ENCODE measurements at places on chromosomes 2 and 18.
A peak's percentile ranks its signal among the peaks of the same experiment; 100 is the strongest.

- DNase-seq: no peak
These were observed 425.2 kb upstream of the MEX3C start for GRCh38 chr18:51622702-51623101.

DNA sequence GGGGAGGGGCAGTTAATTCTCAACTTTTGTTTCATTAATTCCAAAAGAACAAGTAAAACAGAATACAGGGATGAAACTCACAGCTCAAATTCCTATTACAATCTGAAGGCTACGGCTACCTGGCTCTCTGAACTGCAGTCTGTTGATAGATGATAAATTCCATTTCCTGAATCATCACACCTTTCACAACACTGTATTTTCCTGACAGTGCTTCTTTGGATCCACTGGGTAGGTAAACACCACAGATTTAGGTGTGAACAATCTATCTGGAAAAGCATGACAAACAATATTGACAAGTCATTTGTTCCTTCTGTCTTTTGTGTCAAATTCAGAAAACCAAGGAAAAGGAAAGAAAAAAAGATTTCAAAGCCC is 843.2 kb downstream of the LRRTM4 start:
- no peak for DNase-seq

DNA sequence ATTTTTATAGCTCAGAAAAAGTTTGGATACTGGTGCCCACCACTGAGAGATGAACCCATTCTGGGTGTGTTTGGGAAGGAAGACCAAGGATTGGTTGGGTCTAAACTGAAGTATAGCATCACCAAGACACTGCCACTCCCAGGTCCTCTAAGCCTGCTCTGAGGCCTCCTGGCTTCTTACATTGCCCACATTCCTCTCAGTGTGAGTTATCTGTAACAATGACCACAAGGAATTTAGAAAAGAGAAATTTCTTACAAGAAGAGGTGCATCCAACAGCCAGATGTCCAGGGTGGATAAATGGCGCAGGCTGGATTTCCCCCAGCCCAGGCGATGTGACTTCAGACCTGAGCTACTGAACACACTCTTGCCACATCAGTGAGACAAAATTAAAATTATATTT is 1.6 kb upstream of the GPR45 start:
- no peak for DNase-seq

DNA sequence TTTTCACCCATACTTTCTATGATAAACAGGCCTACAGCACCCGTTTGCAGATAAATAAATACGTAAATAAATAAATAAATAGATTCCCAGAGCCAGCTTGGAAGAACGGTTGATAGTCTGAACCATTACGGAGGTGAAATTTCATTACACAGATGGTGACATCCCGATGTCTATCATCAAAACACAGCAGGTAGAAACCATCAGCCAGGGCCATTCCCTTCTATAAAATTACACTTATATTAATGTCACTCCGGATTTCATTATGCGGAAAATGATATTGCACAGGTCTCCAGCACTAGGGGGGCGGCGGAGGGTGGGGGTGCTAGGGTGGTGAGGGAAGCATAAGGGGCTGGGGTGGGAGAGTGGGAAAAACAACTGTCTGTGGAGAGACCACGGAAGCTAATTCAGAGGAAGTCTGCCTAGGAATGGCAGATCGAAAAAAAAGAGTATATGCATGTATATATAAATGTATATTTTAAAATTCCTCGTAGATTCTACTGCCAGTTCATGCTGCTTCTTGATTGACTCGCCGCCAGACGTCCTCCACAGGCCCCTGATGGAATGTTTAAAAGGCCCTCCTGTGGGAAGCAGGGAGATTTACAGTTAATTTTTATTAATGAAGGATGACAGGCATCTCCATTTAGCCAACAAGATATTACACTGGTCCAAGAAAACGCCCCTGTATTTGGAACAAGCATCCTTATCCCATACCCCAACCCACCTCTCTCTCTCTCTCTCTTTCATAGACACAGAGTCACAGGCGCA is 1906.0 kb upstream of the PIK3C3 start:
- peak; percentile 11 for DNase-seq

- no peak for DNase-seq
These were observed 188.5 kb upstream of the CELF4 start for GRCh38 chr18:37754141-37754540.

GRCh38 chr2:239194731-239195317 is 206.0 kb downstream of the HDAC4 start:
- no peak for DNase-seq

DNA sequence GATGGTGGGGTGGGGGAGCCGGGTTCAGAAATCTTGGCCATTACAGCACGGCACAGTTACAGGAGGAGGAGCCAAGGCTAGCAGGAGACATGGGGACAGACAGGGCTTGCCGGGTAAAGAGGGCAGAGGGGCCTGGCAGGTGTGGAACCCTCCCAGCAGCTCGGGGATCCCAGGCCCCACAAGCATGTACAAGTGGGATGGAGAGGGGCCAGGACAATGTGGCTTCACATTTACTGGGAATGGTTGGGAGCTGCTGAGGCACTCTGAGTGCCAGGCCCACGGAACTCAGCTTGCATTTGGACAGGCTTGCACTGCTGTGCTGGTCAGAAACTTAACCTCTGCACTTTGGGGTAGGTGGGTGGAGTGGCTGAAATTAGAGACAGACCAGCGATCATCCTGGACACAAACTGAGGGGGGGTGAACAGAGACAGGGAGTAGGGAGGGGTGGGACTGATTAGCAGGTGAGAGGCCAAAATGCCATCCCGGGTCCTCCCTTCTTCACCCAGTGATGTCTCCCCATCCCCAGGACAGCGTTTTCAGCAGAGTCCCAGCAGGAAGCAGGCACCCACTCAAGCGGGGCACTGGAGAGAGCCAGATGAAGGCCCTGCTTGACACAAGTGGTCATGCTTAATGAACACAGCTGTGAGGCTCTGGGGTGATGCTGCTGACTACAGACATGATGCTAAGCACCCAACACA is 9.6 kb downstream of the PER2 start:
- no peak for DNase-seq

DNA sequence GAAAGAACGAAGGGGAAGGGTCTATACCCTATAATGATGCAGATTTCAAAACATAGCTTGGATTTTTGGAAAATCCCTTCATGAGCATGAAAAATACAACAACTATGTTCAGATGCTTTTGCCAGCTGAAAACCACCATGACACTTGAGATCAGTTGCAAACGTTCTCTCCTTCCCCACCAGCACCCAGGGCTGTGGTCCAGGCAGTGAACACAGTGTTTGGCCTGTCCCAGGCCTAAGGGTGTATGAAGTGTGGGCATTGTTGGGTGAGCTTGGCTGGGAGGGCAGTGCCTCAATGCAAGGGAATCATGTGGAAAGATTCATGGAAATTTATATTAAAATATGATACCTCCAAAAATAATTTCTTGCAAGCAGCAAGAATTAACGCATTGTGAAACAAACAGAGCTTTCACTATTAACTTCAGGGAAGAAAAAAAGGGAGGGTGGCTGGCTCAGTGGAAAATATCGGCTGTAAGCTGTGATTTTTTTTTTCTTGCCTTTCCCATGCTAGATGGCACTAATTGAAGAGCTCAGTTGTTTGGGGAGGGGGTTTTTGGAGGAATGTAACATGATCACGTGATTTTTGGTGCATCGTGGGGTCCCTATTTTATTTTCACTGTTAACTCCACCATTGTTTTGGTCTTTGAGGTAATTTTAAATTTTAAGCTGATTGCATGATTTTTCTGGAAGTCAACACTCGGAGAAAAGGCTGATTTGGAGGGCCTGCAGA is 52.0 kb downstream of the CDC42EP3 start:
- no peak for DNase-seq

DNA sequence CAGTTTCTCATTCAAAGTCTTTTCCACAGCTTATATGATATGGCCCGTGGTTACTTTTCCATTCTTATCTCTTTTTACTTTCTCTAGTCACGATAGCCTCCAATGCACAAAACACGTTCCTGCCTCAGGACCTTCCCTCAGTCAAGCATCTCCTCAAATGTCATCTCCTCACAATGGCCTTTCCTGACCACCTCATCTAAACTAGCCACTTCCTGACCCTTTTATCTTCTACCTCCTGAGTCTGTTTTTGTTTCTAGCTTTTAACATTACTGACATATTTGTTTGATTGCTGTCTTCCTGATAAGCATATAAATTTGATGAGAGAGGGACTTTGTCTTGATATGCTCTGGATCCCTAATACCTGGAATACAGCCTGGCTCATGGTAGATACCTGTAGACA is 7.6 kb downstream of the PGAP1 start:
- DNase-seq: no peak

DNA sequence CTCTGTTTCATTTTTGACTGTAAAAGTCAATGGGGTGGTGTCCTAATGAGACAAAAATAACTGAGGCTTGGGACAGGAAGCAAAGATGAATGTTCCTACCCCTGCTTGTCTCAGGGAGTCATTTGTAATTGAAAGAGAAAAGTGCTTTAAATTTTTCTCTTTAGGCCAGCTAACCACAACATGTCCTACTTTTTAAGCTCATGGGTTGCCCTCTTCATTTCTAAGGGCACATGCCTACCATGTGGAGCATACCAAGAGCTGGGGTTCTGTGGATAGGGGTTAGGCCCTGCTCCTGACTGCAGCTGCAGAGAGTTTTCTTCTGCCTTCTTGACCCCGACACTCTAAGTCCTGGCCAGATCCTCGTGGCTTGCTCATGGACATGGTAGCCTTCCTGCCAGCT is 96.8 kb upstream of the ARL4C start:
- no peak for DNase-seq

- no peak for DNase-seq
These were observed 106.2 kb upstream of the EPC2 start for GRCh38 chr2:148538375-148538774.

DNA sequence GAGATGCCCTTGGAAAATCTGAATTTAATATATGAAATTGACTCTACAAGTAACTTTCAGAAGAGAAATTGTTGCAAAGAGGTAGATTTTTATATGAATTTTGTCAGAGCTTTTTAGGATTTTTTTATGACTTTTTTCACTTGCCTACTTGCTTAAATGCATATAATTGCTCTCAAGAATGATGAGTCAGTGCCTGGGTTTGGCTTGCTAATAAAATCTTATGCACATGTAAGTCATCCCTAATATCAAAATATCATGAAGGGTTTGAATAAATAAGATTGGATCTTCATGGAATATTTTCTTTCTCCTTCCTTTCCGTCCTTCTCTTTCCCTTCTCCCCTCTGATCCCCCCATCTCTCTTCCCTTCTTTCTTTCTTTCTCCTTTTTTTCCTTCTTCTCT is 354.1 kb downstream of the TXNL1 start:
- DNase-seq: no peak

GRCh38 chr2:225042800-225043167 is 516 bp upstream of the DOCK10 start:
- DNase-seq: no peak

DNA sequence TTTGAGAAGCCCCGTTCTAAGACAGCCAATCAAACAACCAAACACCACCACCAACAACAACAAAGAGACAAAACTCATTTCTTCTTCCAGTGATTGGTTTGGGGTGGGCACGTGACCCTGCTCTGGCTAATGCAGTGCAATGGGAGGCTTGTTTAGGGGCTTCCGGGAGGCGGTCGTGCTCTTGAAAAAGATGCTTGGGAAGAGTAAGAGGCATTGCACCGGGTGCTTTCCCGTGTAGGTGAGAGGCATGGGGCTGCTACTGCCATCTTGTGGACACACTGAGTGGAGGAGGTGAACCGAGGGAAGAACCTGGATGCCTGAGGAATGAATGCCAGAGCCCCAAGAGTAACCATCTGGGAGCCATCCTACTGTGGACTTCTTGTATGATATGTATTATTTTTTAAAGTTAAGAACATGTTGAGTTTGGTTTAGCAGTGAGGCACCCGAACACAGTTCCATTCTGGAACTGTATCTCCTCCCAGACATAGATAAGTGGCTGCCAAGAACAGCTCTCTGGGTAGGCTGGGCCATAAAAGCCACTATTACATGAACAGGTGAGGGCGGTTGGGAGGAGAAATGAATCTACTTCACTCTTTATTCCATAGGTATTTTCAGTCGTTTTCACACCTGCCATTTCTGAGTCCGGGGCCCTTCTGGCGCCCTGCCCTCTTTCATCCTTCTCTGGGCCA is 19.1 kb upstream of the ARHGAP25 start:
- no peak for DNase-seq

DNA sequence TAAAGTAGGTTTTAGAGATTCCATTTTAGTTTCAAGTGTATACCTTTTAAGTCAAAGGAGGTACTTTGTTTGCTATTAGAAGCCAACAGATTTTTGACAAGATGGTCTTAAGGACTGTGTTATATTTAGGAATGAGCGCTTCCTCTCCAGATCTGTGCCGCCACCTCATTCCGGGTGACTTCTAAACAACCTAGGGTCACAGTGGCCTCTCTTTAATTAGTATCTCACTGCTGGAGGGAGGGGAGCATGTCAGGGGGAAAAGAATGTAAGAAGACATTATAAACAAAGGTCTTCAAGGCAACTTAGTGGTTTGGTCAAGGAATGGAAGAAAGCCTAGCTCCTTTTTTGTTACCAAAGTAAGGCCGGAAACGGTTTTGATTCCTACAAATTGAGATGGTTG is 67.0 kb downstream of the RBMS1 start:
- DNase-seq: no peak

DNA sequence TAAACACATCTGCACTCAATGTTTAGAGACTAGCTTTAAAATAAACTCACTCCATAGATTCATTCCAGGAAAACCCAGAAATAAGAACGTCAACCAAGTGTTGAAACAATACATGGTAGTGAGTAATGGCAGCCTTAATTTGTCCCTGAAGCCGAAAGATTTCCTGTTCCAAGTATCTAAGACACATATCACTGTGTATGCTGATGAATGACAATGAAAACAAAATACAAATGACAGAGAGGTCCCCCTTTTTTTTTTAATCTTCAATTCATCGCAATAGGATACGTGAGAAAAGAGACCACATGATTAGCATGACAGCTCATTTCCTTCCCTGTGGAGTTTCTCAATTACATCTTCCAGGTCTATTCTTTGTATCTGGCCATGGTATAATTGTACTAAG is 160.5 kb upstream of the STK17B start:
- no peak for DNase-seq

- no peak for DNase-seq
These were observed 60.4 kb downstream of the ASB1 start for GRCh38 chr2:238487134-238487533.

DNA sequence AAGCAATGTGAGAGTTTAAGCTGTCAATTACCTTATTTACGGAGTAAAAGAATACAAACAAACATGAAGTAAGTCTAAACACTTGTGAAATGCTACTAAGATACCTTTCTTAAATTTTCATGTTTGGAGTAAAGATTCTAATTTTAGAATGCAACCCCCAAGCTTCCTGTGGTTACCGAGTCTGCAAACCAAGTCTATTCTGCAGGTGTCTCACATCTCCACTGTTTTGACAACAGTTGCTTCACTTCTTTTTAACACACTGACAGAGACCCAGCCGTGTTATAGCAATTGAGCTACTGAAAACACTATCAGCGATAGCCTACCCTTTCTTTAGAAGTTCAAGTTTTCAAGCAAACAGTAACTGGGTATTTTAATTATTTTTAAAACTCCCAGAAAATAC is 608.3 kb downstream of the ERBB4 start:
- no peak for DNase-seq

DNA sequence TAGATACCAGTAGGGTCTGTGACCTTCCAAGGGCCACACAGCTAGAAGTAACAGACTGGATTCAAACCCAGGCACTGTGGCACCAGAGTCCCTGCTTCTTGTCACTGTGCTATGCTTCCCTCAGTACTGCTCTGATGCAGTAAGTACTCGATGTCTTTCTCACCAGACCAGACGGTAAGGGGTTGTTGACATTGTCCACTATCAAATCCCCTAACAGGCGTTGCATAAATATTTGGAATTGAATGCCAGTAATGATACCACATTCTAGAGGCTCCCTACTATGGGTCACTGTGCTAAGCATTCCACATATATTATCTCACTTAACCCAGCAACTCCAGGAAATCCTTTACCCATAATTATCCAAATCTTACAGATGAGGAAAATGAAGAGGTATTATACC is 223.1 kb downstream of the C1D start:
- DNase-seq: no peak

Data from urinary bladder (tissue), 4 donors.